Nucleus accumbens (tissue), 56 donors: ENCODE measurements at places on chromosomes 2 and 18.

DNA sequence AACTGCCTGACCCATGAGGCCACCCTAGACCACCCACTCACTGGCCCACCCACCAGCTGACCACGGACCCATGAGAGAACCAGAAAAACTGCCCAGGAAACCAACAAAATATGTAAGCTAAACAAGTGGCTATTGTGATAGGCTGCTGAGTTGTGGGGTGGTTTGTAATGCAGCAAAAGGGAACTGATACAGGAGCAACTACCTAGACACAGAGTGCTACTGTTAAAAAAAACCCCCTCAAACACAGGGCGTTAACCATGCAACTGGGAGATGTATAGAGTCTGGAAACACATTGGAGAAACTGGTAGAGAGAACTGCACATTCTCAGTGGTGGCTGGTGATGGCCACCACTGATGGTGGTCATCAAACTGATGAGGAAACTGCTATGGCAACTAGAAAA, 206.3 kb upstream of the GYPC start:
- DNase-seq = no peak

GRCh38 chr2:50018921-50019320, 864.6 kb upstream of the FSHR start:
- no peak for DNase-seq

DNA sequence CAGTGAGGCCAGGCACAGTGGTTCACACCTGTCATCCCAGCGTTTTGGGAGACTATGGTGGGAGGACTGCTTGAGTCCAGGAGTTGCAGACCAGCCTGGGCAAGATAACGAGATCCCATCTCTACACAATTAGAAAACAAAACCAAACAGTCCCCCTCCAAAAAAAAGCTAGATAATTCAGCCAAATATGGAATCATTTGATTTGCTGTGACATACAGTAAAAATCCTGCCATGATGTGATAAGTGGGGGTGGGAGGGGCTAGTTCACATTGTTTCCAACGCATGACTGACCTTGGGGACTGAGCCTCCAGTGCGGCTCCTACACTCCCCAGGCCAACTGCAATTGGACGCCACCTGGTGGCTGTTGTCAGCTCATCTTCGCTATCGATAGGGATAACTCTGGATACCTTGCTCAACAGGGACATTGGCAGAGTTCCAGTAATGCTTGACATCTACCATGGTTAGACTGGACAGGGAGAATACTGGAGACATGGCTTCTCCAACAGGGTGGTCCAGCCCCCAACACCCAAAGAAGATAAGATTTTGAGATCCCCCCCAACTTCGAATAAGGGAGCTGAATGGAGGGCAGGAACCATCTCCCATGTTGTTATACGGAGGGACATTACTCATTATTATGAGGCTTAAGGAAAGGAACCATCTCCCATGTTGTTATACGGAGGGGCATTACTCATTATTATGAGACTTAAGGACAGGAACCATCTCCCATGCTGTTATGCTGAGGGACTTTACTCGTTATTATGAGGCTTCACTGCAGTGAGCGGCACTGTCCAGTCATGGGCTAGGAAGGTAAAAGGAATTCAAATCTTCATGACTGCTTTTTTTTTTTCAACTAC, 135.9 kb downstream of the TGIF1 start:
- peak; percentile 5 for DNase-seq

DNA sequence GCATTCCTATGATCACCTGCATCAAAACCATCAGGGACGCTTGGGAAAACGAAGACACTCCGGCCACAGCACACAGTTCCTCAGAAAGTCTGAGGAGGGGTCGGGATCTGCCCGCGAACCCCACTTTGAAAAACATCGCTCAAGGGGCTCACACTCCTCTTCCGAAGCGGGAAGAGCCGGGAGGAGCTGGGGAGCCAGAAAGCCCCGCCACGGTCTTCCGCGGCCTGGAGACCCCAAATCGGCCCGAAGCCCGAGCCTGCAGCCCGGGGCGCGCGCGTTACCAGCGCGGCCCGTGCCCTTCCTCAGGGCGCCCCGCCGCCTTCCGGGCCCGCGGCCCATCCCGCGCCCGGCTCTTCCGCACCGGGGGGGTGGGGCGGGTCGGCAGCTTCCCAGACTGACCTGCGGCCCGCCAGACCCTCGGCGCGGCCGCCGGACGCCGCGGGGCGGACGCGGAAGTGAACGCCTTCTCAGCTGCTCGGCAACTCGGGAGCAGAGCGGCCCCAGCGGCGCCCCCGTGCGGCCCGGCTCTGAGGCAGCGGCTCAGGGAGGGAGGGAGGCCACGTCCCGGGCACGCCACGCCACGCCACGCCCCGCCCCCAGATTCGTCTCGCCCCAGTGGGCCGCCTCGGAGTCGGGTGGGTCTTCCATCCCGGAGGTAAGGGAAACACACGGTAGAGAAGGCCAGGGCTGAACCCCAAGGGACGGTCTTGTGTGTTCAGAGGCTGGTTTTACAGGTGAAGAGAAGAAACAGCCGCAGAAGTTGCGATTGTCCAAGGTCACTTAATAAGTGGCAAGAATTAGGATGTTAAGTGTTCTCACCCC, at the start of gene KCTD18:
Gene KCTD18, minus strand, starts transcription at position 457 of the 822 bp plus-strand sequence. CDS start 3,052 bp downstream, outside the sequence.
- peak; percentile 40 for DNase-seq

GRCh38 chr18:63440881-63441280, 18.6 kb upstream of the VPS4B start:
- no peak for DNase-seq

GRCh38 chr2:140091926-140092325, 1311.7 kb upstream of the NXPH2 start:
- no peak for DNase-seq

- DNase-seq = no peak
Observed at GRCh38 chr2:46275995-46276394, 21.2 kb upstream of the EPAS1 start.

- no peak for DNase-seq
Observed at GRCh38 chr2:128137094-128137616, 46.2 kb downstream of the UGGT1 start.
